ENCODE measurements at places on chromosomes 16 and 17.

GRCh38 chr17:66306446-66306845 lies 4.0 kb downstream of the PRKCA start:
- DNase-seq = peak; percentile 30

- no peak for DNase-seq
Measured at GRCh38 chr17:75269844-75270217, 1.2 kb downstream of the MIF4GD start.

DNA sequence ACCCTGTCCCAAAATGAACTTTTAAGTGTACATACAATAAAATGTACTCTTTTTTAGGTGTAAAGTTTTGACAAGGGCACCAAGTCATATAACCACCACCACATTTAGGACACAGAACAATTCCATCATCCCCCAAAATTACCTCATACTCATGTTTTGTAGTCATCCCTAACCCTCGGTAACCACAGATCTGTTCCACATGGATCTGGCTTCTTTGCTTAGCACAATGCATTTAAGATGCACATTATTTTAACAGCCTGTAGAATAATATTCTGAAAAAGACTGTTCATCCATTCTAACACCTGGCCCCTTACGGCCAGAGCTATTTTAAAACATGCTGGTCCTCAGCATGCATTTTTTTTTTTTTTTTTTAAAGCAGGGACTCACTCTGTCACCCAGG lies 25.2 kb upstream of the CFAP20 start:
- DNase-seq = no peak

DNA sequence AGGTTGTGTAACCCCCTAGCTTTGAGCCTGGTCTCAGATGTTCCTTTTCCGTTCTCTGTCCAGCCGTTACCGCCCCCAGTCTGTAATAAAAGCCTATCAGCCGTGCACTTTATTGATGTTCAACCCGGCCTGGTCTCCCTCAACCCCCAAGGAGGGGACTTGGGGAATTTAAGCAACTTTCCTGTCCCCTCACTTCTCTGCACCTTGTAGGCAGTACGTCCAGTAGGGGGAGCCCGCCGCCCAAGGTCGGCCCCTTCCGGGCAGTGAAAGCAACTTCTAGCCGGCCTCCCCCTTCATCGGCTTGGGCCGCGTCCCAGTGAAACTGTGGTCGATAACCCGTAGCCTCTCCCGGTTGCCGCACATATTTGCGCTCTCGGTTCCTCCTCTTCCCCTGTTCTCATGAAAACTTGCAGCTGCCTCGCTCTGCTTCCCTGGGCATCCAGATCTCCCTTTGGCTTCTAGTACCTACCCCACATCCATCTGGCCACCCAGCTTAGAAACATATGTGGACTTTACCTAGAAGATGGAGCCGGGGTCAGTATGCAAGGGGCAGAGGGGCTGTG lies 7.9 kb downstream of the PNPO start:
- peak; percentile 61 for DNase-seq

DNA sequence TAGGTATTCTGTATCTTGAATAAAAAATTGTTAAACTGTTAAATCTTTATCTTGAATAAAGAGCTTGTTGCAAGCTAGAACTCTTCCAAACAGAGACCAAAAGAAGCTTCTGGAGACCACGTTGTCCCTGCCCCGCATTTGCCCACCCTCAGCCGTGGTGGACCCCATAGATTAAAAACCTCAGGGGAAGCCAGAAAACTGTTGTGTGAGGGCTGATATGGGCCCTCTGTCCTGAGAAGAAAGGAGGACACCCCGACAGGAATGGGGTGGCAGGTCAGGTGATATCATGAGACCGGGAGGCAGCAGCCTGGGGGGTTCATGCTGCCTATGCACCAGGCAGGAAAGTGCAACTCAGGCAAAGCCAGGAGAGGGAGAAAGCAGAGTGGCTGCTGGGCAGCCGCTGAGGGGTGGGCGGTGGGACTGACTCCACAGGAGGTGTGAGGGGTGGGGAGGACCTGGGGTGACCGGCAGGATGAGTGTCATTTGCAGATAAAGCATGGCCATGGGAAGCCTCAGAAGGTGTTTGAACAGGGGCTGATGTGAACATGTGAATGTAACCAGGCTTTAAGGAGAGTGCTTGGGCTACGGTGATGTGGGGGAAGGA lies 147.8 kb downstream of the IRF8 start:
- no peak for DNase-seq

- DNase-seq = no peak
Measured at GRCh38 chr17:44925731-44926697, 10.7 kb upstream of the GFAP start.

DNA sequence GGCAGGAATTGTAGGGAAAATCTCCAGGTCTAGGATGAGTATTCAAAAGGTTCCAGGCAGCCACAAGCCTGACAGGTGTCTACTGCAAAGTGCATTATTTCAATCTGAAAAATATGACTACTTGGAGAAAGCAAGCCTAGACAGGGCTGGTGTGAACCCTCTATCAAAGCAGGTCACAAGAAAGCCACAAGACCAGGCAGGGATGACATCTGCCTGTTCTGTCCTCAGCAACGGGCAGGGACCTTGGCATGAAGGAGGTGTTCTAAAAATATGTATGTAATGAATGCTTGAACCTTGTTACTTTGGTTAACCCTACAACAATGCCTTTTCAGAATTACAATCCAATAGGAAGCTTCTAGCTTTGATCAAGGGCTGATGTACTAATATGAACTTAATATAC lies 1.2 kb upstream of the COX6A2 start:
- DNase-seq = no peak
